Naive B cell (primary cell): ENCODE measurements at places on chromosomes 12 and 14. TPM values are rescaled to one million over a fixed set of nuclear protein-coding genes. Genes with fewer than 3 reads are reported as not detected.

Gene CRY1
- polyA plus RNA-seq, result 14.4 TPM

Gene PRKD1
- 0.29 TPM for polyA plus RNA-seq

Gene DPY19L2
- not detected for polyA plus RNA-seq

Gene MYF5
- not detected for polyA plus RNA-seq

Gene PLA2G1B
- not detected for polyA plus RNA-seq

Gene KRT71
- polyA plus RNA-seq, result not detected

Gene HOXC9
- not detected for polyA plus RNA-seq

Gene TAS2R7
- not detected for polyA plus RNA-seq

Gene NIN
- polyA plus RNA-seq, result 100 TPM

Gene CCDC85C
- 0.27 TPM for polyA plus RNA-seq

DNA sequence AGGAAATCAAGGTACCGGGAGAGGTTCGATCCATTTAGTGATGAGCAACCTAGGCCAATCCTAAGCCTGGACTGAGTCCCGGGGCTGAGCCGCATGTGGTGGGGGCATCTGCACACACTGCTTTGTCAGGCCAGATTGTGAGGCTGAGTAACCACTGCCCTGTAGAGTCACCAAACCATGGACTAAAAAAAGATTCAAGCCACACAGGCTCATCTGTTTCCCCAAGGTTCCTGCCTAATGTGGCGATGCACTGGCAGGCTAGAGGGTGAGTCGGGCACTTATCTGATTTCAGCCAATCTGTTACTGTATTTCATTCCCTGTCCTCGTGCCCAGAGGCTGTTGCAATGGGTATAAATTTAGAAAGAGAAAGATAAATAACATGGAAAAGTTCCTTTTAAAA is 140.8 kb downstream of the TTC7B start:
- DNase-seq, result no peak

DNA sequence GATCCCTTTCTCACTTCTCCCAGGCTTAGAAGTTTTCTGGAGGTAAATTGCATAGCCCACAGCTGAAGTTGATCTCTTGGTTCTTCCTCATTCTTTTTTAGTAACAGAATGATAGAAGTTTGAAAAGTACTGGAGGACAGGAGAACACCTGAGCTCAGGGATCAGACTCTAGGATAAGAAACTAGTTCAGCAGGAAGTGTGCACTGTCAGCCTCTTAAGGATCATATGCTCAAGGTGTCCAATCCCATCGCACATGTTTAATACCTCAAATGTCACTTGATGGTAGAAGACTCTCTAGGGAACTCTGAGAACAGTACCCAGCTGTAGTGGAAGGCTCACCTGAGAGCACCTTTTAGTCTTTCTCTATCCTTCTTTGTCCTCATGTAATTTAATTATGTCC is 14.7 kb upstream of the LIMA1 start:
- no peak for DNase-seq

GRCh38 chr12:11693067-11693466 is 43.6 kb downstream of the ETV6 start:
- DNase-seq, result no peak

DNA sequence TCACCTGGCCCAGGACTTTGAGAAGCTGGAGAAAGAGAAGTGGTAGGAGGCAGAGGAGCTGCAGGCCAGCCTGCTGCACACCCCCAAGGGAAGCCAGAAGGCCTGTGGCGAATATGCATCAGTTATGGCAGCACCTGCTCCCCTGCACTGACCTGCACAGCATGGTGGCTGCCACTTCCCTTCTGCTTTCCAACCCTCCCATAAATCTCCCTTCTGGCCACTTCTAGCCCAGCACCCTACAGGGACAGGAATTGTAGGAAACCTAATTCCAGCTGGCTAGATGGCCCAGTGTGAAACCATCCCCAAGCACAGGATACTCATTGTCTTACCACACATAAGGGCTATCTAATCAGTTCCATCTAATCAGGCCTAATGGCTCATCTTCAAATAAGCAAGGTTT is 136.3 kb downstream of the TBX3 start:
- no peak for DNase-seq

- no peak for DNase-seq
These were observed 23.3 kb downstream of the DYRK2 start for GRCh38 chr12:67671892-67672291.

- DNase-seq, result no peak
These were observed 2.3 kb downstream of the RPS6KA5 start for GRCh38 chr14:91058042-91058581.

DNA sequence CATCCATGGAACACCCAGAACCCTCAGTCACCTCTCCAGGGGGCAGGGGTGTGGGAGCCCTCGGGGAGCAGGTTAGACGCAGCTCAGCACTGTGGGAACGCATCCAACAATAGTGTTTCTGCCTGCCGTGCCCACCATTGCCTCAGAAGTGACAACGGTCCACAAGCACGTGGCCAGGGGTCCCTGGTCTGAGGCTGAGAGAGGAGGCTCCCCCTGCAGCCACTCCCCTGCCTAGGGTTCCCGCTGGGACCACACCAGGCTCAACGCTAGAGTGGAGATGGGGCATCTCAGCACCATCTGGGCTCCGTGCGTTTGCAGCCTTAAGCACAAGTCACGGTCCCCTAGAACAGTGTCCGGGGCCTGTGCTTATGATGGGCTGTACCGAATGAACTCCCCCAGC is 62.7 kb downstream of the TESC start:
- DNase-seq, result no peak

- DNase-seq, result no peak
These were observed 436.2 kb downstream of the BCL11B start for GRCh38 chr14:98835825-98836100.

DNA sequence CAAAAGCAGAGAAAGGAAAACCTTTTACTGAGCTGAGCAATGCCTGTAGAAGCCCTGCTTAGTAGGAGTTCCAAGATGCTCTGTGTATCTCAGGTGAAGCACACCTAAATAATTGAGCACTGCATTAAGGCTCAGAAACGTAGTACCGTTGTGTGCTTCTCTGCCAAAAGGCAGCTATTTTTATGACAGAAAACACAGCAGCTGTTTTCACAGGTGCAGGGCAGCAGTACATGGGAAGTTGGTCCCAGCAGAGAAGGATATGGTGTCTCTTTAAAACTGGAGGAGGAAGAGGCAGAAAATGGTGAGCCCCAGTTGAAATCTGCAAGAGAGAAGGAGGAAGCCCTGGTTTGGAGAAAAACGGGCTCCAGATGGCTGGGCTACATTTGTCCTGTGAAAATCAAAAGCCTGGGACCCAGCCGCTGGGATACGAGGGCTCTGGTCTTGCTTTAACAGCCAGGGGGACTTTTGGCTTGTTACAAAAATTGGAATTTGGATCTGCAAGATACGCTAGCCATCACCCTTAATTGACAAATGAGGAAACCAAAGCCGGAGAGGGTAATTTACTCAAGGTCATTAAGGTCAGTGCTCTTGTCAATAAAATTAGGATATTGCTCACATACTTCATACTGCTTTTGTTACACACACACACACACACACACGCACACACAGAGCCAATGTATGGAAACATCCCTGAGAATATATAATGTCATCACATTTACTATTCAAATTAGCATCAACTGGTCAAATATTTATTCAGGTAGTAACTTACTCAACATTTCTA is 27.3 kb downstream of the SPRING1 start:
- DNase-seq, result no peak

DNA sequence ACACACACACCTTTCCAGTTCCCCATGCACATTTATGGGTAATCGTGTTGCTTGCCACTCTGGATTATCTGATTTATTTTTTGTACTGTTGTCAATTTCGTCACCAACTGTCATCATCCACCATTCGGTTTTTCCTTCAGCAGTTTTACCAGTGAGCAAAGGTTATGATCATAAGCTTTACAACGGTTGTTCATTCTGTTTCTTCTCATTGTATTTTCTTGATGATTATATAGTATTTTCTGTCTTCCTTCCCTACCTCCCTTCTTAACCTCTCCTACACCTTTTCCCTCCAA is 680 bp downstream of the NECAP1 start:
- DNase-seq, result no peak

DNA sequence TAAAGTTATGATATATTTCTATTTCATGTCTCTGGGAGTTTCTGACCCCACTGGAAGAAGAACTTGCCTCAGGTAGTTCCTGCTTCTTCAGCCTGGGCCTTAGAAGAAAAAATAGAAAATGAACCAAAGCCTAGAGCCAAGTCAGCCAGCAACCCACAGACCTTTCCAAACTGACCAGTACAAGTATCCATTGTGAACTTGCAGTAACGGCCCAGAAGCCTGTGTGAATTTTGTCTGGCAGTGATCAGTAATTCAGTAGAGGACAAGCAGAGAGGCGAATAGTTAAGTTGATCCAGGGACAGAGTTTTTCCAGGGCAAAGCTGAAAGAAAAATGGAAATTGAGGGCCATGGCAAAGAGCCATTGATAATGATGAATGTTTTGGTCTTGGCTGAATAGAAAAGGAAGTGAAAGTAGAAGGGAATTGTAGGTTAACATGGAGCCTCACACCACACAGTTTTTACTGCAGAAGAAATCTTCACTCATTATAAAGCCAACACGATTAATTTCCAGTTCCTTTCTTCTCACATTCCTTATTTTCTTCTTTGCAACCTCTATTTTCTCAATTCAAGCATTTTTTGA is 311.8 kb downstream of the BTG1 start:
- DNase-seq, result peak; percentile 9

GRCh38 chr12:108766294-108766693 is 35.0 kb upstream of the CORO1C start:
- no peak for DNase-seq

DNA sequence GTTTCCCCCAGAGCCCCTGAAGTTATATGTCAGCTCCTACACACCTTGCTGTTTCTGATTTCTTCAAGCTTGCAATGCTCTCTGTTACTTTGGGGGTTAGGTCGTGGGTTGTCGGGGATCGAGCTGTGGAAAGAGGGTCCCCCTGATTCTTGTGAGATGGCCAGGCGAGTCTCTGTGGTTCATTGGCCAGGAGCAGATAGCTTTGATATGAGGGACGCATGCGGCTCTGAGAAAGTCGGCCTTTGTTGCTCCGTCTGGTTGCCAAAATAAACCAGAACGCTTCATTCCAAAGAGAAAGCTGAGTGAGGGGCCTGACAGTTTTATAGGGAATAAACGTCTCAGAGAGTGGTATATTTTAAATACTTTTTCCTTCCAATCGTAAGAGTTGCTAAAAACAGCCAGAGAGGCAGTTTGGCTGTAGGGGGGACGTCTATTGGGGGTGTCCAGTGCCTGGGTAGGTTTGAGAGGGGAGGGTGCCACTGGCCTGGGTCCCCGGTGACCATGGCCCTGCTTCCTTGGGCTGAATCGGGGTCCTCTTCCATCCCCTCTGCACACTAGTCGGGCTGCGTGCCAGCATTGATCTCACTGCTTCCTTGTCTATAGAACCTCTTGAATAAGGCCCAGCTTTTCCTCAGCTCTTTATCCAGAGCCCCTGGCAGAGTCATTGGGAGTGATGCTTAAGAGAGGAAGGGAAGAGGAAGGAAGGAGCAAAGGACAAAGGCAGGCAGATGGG is 18.9 kb downstream of the CCND2 start:
- no peak for DNase-seq

- DNase-seq, result no peak
These were observed 9.1 kb downstream of the CREBL2 start for GRCh38 chr12:12620730-12621315.

DNA sequence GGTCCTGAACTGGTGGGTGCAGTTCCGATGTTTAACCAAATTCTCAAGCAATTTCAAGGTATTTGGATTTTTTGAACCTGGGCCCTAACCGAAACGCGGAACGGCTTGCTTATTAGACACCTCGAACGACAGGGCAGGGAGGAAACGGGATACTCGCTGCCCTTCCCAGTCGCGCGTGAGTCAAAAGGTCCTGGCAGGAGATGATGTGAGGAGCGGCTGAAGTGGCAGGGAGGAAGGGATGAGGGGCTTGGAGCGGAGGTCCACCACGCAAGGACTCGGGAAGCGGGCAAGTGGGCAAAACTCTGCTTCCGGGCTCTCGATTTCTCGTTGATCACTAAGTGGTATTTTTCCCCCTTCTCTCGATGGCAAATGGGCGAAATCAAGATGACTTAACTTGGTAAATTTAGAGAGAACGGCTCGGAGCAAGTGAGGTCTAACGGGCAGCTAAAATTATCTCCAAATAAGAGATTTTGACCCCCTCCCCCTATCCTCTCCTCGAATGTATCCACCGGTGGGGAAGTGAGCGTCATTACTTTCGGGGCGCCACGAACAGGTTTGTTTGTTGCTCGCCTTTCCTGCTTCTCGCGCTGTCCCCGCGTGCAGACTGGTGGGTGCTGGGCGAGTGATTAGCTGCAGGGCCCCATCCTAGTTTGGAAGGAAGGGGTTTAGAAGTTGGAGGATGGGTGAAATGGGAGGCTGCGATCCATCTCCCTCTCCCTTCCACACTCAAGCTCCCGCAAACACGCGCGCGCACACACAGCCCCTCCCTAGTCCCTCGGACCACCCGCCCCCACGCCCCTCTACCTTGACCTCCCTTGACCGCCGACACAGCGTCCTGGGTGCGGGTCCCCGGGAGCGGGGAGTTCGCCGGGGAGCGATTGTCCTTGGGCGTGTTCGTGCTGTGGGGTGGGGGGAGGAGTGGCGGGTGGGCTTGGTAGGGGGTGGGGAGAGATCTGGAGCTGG is 986 bp upstream of the NTF3 start:
- DNase-seq, result no peak

DNA sequence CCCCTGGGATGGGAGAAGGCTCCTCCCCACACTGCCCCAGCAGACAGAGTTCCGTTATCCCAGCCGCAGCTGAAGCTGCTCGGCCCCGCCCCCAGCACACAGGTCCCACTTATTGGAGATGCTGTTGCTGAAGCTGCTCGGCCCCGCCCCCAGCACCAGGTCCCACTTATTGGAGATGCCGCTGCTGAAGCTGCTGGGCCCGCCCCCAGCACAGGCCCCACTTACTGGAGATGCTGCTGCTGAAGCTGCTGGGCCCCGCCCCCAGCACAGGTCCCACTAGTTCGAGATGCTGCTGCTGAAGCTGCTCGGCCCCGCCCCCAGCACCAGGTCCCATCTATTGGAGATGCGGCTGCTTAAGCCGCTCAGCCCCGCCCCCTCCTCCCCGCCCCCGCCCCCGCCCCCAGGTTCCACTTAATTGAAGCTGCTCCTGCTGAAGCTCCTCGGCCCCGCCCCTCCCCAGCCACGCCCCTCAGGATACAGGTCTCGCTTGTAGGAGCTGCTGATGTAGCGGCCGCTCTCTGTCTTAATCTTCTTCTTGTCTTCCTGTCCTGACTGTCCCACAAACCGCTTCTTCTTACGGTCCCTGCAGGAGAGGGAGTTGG is 12.0 kb downstream of the CFAP73 start:
- DNase-seq, result no peak

- DNase-seq, result no peak
These were observed 86.1 kb downstream of the CACNA1C start for GRCh38 chr12:2138871-2139308.

DNA sequence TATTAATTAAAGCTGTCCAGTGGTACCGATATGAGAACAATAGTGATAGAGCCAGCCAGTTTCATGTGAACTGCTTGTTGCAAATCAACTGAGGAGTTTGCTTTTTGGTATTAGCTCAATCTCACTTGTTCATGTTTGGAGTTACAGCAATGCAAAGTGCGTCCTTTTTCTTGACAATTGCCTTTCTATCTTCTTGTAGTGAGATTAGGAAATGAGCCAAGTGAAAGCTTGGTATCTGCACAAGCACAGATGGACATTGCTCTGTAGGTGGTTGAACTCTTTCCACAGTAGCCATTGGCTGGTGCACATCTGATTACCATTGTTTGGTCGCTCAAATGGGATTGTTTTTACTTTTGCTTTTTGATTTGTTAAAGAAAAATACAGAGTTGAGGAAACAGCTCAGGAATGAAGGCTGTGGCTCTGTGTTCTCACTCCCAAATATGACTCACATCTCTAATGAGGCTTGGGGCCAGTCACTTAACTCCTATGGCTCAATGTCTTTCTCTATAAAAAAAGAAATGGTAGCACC is 241.4 kb downstream of the BMP4 start:
- DNase-seq, result no peak

- no peak for DNase-seq
These were observed 33.8 kb upstream of the SLC24A4 start for GRCh38 chr14:92288994-92289660.
